ENCODE measurements at places on chromosomes 12 and 14.

- DNase-seq, result no peak
Measured at GRCh38 chr12:617304-617915, 45.8 kb downstream of the NINJ2 start.

DNA sequence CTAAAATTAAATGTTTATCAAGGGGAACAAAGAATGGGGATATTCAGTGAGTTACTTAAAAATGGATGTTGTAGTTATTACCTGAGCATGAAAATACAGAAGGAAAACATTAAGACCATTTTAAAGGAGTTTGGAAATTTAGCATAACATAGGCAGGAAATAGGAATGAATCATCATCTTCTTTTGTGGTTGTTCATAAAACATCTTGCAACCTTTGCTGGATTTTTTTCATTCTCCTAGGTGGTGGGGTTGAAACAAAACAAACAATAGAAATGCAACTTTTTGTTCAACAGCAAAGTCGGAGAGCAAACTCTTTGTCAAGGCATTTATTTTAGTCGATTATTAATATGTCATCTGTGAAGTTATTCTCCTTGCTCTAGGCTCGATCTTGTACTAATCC lies 275.1 kb downstream of the IPO8 start:
- DNase-seq, result no peak

GRCh38 chr12:45357539-45358417 lies 141.9 kb downstream of the ANO6 start:
- DNase-seq, result no peak

DNA sequence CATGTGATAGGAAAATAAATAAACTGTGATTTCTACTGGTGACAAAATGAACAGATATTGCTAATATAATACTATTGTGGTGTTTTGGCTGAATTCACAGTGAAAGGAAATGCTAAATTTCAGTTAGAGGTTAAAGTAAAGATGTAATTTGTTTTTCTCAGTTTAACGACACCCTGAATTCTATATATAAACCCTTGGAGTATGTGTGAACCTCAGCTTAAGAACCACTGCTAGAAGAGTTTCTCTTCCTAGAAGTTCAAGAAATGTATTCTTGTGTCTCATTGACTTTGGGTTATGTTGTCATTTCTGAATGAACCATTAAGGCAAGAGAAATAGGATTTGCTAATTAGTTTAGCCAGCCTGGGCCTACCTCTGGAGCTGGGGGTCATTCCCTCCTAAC lies 8.2 kb downstream of the FBXO34 start:
- DNase-seq, result no peak

- no peak for DNase-seq
Measured at GRCh38 chr14:79986251-79986650, 225.1 kb downstream of the DIO2 start.

- no peak for DNase-seq
Measured at GRCh38 chr14:72869407-72870329, 24.2 kb downstream of the DPF3 start.

- no peak for DNase-seq
Measured at GRCh38 chr12:30746190-30746589, 8.6 kb downstream of the CAPRIN2 start.

DNA sequence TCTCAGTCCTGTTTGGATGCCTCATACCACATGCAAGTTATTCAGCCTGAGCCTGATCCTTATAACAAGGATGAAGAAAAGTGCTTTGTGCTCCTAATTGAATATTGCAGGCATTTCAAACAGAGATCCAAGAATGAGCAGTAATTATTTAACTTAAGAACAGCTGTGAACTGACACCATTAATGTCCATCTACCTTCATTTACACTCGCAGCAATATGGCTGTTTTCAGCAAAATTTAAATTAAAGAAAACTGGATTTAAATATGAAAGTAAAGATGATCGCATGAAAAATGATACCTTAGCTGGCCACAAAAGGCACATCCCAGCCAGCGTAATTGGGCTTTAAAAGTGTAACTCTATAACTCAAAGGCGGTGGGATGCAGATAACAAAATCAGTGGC lies 466.3 kb downstream of the GALC start:
- DNase-seq, result no peak

- DNase-seq, result no peak
Measured at GRCh38 chr12:95859947-95860850, 1.4 kb downstream of the SNRPF start.

DNA sequence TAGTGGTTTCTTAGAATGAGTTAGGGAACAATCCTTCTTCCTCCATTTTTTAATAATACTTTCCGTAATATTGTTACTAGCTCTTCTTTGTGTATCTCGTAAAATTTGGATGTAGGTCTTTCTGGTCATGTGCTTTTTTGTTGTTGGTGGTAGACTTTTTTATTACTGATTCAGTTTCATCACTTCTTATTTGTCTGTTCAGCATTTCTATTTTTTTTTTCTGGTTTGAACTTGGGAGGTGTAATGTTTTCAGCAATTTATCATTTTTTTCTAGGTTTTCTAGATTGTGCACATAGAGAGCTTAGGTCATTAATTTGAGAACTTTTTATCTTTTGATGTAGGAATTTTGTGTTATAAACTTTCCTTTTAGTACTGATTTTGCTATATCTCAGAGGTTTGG lies 1299.9 kb downstream of the FSCB start:
- no peak for DNase-seq

- no peak for DNase-seq
Measured at GRCh38 chr12:52341066-52341580, 19.9 kb upstream of the KRT83 start.

GRCh38 chr14:104678346-104678745 lies 11.1 kb upstream of the INF2 start:
- no peak for DNase-seq
